NCI-H2227 treated with DMSO at 0.1 percent for 48 hours (cell line): ENCODE measurements at places on chromosomes 13 and 19.

DNA sequence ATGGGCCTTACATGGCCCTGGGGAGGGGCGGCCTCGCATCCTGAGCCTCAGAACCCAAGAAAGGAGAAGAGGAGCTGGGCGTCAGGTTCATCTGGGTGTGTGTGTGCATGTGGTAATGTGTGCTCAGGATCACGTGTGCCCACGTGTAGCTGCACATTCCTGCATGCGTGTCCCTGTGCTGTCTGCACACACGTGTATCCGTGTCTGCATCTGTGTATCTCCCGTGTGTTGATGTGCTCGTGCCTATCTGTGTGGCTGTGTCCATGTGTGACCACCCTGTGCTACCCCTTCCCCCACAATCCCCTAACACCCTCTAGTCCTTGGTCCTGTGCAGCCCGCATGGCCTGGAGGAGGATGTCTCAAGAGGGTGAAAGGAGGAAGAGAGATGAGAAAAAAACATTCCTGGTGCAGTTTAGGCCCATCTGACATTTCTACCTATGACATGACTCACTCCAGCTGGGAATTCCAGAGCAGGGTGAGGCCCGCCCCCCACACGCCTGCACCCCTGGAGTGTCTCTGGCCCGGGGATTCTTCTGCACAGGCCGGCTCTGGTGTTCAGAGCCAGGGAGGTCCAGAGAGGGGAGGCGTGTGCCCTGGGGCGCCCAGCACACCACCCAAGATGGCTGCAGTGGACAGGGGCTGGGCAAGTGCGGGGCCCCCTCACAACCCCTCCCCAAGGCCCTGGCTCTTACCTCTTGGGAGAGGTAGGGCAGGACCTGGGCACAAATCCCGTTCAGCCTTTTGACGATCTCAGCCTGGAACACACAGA is 7.1 kb downstream of the TLE5 start:
- no peak for DNase-seq

DNA sequence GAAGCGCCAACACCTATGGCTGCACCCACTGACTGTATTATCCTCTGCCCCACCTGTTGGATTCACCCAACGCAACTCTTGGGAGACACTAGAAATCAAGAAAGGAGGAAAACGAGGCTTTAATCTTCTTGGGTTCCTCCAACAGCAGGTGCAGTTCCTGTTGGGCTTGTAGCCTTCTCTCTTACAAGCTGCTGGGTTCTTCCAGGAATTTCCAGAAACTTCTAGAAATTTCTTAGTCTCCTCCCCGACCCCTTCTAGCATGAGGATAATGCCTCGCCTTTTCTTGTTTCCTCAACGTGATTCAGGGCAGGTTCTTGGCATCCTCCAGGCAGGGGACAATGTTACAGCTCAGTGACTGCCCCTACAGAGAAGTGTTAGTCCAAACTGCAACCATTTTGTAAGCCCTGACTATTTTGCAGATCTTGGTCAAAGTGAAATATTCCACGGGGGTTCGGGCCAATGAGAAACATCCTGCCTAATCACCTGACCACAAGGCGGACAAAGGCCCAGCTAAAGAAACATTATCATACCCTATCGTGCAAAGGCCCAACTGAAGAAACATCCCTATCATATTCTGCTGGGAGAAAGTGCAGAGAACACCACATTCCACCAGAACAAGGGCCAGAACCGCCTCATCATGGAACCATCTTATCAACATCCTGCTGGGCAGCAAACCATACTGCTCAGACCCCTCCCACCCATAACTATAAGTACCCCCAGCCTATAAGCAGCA is 614 bp upstream of the PNMA8A start:
- DNase-seq = peak; percentile 14

- DNase-seq = no peak
Measured at GRCh38 chr13:30647824-30648521, 30.3 kb downstream of the USPL1 start.

DNA sequence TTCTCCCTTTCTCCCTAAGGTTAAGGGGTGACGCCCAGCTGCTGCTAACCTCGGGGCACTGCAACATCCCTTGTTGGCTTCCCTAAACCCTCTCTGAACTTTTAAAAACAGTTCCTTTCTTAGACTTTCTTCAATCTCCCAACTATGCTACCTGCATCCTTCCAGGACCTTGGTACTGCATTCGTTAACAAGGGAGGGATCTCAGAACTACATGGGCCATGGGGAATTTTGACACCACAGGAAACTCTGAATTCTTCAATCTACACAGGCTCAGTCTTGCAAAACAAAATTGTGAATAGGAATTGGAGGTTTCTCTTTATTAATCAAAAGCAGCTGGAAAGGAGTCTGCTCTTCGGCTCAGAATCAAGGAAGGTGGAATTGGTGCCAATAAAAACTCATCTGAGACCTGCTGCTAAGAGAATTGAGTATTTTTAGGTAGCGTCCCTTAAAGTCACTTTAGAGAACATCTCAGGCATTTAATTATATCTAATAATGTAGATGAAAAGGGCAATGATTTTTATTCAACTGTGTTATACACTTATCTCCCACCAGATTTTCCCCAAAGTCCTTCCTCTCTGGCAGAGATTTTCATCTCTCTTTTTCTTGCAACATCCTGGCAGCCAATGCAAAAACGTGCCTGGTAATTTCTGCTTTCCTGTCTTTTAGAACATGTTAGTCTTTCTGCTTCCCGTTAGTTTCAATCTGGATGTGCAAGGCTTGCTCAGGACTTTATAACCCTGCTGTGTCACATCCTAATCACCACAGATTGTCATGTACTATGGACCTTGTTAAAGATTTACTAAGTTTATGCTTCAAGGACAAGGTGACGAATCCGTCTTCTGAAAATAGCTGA is 69.1 kb upstream of the SLC15A1 start:
- no peak for DNase-seq

DNA sequence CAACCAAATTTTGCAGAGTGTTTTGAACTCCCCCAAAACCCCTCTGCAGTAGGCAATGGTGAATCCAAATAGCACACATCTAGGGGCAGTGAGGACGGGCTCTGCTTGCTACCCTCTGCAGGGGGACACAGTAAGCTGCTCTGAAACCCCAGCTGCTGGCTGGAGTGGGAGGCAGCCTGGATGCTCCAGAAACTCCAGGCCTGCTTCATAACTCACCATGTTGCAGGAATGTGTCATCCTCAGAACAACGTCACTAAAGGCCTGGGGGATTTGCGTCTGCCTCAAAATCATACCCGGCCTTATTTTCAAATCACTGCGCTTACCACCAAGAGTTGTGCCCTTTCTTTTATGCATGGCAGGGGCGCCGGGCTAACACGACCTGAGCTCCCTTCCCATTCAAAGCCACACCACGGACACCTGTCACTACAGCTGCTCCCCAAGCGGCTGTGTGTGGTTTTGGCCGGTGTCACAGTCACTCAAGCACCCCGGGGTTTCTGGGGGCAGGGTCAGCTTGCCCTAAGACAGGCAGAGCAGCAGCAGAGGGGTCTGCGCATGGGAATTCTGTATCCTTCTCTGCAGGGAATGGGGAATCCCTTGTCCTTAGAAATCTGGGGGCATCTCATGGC is 93.9 kb downstream of the TSHZ3 start:
- DNase-seq = no peak

GRCh38 chr13:40102854-40103253 is 447.4 kb downstream of the COG6 start:
- DNase-seq = no peak

DNA sequence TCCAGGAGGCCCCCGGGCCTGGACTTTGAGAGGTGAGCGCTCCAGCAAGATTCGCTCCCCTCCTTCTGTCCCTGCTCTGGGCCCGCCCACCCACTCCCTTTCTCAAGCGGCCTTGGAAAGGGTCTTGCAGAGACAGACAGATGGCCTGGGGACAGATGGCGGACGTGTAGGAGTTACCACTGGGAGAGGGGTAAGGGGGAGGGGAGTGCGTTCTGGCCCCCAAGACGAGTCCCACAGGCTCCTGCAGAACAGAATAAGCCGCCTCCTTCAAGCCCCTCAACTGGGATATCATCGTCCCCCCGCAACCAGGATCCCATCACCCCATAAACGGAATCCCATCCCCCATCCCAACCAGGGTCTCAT is 3.6 kb upstream of the TNFAIP8L1 start:
- no peak for DNase-seq

GRCh38 chr13:77544355-77544754 is 8.8 kb downstream of the SCEL start:
- DNase-seq = no peak

GRCh38 chr13:114222461-114222968 is 12.2 kb upstream of the CDC16 start:
- no peak for DNase-seq

GRCh38 chr19:32357720-32358119 is 12.3 kb downstream of the ZNF507 start:
- no peak for DNase-seq

GRCh38 chr13:23161481-23161825 is 19.3 kb upstream of the SGCG start:
- no peak for DNase-seq

- no peak for DNase-seq
Measured at GRCh38 chr19:3671680-3672574, 28.3 kb downstream of the PIP5K1C start.

- no peak for DNase-seq
Measured at GRCh38 chr19:50551034-50551714, 17.1 kb downstream of the LRRC4B start.

- no peak for DNase-seq
Measured at GRCh38 chr19:38793177-38793576, 4.2 kb downstream of the LGALS7B start.

GRCh38 chr19:807627-808422 is 10.6 kb downstream of the PTBP1 start:
- DNase-seq = no peak

GRCh38 chr19:55189403-55189835 is 9.3 kb upstream of the SYT5 start:
- DNase-seq = no peak

DNA sequence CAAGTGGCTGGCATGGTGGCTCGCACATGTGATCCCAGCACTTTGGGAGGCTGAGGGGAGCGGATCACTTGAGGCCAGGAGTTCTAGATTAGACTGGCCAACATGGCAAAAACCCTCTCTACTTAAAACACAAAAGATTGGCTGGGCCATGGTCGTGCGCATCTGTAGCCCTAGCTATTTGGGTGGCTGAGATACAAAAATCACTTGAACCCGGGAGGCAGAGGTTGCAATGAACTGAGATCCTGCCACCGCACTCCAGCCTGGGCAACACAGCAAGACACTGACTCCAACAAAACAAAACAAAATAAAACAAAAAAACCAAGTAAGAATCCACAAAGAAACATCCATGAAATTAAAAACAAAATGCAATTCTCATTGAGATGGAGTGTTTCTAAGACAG is 630.6 kb downstream of the UQCRFS1 start:
- no peak for DNase-seq

DNA sequence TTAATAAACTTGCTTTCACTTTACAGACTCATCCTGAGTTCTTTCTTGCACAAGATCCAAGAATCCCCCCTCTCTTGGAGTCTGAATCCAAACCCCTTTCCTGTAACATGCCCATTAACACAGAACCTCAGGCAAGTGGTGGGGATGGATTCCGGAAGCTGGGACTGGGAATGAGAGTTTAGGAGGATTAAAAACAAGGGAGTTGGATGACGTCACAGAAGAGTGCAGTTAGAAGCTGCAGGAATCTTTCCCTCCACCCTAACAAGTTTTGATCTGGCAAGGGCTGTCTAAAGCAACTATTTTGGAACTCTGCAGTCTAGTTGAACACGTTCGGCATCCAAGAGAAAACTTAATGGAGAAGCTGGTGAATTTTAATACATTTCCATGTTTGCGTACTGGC is 48.2 kb upstream of the PEPD start:
- DNase-seq = no peak

- no peak for DNase-seq
Measured at GRCh38 chr19:814152-815078, 7.3 kb downstream of the PLPPR3 start.

GRCh38 chr13:110194451-110194850 is 112.5 kb downstream of the COL4A1 start:
- DNase-seq = no peak

DNA sequence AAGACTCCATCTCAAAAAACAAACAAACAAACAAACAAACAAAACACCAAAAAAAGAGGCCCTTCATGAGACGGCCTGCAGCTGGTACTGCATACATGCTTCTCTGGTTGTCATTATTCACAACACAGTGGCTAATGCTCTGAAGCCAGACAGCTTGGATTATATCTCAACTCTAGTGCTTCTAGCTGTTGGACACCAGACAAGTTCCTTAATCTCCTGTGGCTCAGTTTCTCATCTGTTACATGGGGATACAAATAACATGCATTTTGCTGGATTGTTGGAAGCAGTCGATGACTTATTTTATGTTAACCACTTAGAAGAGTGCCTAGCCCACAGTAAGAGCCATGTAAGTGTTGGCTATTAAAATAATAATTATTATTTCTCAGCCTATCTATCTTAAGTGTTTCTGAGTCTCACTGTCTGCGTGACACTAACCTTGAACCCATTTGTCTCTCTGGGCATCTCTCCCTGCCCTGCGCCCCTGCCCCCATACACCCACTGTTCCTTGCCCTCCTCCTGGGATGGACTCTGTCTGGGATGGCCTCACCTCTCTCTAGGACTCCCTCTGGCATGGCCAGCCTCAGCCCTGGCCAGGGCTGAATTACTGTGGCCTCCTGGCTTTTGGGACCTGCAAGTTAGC is 3.1 kb upstream of the JUNB start:
- DNase-seq = no peak
